ENCODE measurements at places on chromosomes 1 and 21.

DNA sequence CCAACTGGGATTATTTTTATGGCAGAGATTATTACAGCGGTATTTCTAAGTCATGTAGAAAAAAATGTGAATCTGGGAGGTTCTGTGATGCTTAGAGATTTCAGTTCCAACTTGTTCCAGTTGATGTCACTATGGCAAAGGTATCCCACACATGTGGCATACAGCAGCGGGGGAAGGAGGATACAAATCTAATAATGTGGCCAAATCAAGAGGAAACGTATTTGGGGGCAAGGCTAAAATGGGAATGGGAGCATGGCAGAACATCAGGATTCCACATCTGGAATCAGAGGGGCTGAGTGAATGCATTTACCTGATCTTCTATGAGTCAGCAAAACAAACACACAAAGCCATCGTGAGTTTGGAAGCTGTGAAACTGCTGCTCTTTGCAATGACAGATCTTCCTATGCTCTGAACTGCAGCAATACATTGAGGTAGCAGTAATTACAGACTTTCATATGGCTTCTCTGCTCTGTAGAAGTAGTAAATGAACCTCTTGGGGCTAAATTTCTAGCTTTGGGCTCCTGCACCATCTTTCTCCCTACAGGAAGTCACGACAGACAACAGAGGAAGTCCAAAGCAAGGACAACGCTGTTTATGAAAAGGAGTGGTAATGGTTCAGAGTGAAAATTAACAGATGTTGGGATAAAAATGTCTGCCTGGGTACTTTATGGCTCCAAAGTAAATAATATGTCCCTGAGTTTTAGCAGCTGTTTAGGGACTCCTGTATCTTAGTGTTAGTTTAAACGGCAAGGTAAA, 55.5 kb downstream of the GABPA start:
- DNase-seq: peak; percentile 87

- no peak for DNase-seq
These were observed 66.7 kb upstream of the F3 start for GRCh38 chr1:94608142-94608851.

DNA sequence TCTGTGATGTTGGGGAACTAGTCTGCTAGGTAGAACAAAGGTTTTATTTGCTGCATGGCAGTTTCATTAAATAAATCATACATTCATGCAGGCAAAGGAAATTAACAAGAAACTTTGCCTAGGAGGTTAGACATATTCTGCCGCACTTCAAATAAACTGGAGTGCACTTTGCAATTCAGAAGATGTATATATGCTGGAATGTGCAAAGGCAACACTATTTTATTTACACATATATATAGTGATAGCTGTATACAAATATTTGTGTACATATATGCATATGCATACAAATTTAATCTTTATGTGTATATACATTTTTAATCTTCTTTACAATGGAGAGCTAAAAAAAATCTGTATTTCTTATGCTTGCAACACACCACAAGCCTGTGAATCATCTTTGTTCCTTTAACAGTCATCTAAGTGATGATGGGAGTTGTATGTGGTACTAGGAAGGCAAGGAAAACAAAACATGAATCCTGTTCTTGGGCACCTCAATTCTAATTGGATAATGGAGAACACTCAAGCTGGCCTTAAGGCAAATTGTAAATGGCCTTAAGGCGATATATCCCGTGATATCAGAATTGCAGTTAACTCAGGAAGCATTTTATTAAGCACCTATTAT, 605.8 kb upstream of the CAMK1G start:
- no peak for DNase-seq

DNA sequence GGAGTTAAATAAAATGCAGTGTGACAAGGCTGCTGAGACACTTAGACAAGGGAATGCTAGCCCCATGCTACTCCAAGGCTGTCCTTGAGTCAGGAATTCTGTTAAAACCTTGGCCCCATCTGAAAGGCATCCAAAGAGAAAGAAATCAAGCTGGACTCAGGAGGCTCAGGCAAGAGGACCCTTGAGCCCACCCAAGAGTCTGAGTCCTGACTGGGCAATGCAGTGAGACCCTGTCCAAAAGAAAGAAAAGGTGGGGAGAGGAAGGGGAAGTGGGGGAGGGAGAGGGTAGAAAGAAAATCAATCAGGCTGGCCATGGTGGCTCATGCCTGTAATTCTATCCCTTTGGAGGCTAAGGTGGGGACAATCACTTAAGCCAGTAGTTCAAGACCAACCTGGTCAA, 26.7 kb downstream of the CLSTN1 start:
- DNase-seq: no peak

- DNase-seq: no peak
These were observed 12.1 kb downstream of the HIPK1 start for GRCh38 chr1:113941245-113941559.

GRCh38 chr1:43277116-43277876, 7.5 kb downstream of the TMEM125 start:
- no peak for DNase-seq

DNA sequence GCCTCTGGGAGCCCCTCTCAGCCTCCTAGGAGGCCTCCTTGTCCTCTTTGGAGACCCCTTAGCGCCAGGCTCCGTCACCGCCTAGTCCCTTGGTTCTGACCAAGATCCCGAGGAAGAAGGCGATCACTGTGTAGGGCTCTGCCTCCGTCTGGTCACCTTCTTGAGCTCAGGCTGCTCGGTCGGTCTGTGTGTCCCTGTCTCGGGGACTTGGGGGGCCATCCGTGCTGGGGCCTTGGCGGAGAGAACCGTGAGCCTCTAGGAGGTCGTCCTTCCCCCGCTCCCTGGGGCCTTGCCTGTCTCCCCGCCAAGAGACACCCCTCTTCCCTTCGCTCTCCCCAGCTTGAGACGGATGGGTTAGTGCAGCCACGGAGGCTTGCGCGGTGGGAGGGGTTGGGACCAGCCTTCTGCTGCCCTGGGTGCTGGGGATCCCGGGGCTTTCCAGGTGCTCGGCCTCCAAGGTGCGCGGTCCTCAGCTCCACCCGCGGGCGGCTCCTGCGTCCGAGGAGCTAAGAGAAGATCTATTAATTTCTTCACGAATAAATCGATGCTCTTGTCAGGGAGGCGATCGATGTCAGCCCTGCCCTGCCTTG, 701 bp upstream of the INSRR start:
- no peak for DNase-seq

DNA sequence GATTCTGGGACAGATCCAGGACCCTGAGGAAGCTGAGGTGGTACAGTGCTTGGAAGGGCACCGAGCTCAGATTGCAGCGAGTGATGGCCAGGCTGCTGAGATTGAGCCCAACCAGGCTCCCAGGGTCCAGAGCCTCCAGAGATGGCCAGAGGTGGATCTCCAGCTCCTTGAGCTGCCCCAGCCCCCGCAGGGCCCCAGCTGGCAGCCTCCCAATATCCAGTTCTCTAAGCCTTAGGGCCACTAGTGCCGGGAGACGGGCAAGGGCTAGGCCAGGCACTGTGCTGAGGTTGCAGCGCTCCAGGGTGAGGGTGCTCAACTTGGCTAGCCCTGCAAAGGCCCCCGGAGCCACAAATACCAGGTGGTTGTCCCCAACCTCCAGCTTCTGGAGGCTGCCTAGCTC, 3.4 kb downstream of the LINGO4 start:
- no peak for DNase-seq

DNA sequence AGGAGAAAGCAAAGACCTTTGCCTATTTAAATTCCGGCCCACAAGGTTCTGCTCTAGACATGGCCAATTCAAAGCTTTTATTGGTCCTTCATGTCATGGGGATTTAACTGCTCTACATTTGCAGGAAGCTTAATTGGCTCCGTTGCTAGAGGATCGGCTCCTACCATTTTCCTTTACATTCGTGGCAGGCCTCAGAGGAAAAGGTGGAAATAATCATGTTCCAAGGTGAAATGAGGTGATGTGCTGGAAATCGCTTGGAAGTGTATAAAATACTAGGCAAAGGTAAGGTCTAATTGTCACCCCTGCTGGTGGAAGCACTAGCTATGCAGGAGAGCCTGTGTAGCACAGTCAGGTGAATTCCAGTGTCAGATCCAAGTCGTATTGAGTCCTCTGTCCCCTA, 55.5 kb downstream of the ATP1A1 start:
- DNase-seq: no peak

GRCh38 chr1:10160907-10161490, 49.4 kb upstream of the KIF1B start:
- DNase-seq: no peak

DNA sequence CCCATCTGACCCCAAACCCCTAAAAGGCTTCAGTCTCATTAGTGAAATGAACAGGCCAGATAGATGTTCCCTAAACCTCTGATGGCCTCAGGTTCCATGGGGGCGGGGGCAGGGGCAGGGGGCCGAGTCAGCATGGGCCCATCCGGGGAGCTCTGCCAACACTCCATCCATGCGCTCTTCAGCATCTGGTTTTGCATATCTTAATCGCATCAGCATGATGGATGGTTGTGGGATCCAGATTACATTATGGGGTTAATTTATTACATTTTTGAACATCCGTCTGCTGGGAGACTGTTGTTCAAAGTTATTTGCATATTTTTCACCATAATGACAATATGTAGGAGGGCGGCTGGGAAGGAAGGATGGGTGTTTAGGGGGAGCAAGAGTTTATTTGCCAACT, 3.1 kb upstream of the MAD2L2 start:
- DNase-seq: no peak

DNA sequence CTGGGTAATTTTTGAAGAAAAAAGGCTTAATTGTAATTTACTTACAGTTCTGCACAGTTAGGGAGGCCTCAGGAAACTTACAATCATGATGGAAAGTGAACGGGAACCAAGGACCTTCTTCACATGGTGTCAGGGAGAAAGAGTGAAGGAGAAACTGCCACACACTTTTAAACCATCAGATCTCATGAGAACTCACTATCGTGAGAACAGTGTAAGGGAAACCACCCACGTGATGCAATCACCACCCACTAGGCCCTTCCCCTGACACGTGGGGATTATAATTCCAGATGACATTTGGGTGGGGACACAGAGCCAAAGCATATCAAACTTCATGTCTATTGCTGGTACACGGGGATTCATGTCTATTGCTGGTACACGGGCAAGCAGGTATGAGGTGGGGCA, 5.3 kb upstream of the SFT2D2 start:
- DNase-seq: no peak

DNA sequence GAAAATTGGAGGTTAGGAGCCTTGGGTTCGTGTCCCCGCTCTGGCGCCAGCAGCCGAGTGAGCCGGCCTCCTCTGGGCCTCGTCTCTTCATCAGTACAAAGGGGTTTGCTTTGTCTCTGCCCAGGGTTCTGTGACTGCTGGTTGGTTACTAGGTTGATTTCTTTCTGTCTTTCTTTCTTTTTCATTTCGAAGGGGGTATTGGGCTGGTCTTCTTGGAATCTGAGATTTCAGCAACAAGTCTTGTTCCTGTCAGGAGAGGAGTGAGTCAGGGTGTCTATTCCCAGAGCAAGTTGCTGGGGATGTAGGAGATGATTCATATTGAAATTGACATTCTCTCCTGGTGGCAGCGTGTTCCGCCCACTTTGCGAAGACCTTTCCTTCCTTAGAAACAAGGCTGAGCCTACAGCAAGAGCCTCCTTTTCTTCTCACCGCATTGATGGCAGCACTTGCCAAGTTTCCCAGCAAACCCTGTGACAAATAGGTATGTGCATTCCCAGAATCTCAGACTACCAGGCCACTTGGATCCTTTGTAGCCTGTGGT, 79.2 kb downstream of the MAN1C1 start:
- DNase-seq: no peak

DNA sequence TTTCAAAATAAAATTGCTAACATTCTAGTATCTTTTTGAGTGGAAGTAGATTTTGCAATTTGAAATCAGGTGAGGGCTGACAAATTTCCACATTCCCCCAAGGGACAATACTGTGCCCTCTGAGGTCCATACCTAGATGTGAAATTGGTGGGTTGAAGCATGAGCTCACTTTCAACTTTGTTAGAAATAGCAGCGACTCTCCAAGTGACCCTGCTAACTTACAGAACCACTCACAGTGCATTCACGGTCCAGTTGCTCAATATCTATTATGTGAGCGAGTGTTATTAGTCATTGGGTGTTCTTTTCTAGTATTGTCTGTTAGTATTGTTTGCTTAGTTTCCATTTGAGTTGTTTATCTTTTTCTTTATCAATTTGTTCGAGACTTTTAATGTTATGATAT, 53.6 kb upstream of the ASB17 start:
- DNase-seq: no peak

DNA sequence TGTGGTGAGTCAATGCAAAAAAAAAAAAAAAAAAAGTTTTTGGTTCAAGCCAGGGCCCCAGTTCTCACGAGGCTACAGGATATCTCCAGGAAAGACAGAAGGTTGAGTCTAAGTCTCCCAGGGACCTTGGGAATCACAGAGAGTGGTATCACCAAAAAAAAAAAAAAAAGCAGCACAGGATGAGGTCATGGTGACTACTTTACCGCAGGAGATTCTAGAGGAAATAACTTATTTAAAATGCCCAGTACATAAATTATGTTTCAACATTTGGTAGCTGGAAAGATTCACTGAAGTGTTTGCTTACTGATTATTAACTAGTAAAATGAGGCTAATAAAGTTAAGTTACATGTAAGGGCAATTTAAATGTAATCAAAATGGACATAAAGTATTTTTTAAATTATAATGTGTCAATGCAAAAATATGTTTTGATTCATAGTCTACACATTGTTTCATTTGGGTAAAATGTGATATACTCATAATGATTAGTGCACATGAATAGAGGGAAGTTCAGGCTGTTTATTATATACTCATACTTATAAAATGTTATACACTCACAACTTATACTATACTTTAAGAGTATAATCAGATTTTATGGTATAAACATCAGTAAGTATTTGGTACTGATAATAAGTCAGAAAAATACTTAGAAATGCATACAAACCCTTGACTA, 84.1 kb downstream of the PLPPR5 start:
- DNase-seq: no peak

- DNase-seq: no peak
These were observed 19.7 kb downstream of the PRAMEF1 start for GRCh38 chr1:12810691-12811408.

- DNase-seq: no peak
These were observed 54.0 kb downstream of the AKT3 start for GRCh38 chr1:243796016-243796415.

- no peak for DNase-seq
These were observed 62.7 kb downstream of the PLPP3 start for GRCh38 chr1:56516539-56517252.

GRCh38 chr1:232593717-232594502, 36.0 kb downstream of the SIPA1L2 start:
- no peak for DNase-seq

GRCh38 chr21:38330666-38331065, 73.9 kb downstream of the KCNJ15 start:
- no peak for DNase-seq

GRCh38 chr1:59543211-59543668, 246.3 kb downstream of the FGGY start:
- DNase-seq: no peak

- DNase-seq: no peak
These were observed 73.1 kb downstream of the GATAD2B start for GRCh38 chr1:153849487-153850185.

DNA sequence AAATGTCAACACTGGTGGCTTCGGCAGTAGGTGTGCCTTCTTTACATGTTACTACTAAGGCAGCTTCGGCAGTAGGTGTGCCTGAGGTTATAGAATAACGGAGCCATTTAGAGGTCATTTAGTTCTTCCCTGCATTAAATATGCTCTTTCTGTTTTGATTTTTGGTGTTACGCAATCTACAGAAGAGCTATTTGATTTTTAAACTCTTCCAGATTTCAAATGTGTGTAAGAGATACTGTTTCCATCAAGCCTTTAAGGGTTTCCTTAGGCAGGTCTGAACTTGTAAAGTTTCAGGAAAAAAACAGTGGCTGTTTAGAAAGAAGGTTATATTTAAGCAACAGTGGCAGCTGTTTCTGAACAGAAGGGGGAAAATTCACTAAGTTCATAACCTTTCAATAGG, 54.8 kb downstream of the PIK3R3 start:
- peak; percentile 6 for DNase-seq

Measured in NCI-H1694 (cell line).